Neural progenitor cell (in vitro differentiated cells): ENCODE measurements at places on chromosomes 6 and 20.

DNA sequence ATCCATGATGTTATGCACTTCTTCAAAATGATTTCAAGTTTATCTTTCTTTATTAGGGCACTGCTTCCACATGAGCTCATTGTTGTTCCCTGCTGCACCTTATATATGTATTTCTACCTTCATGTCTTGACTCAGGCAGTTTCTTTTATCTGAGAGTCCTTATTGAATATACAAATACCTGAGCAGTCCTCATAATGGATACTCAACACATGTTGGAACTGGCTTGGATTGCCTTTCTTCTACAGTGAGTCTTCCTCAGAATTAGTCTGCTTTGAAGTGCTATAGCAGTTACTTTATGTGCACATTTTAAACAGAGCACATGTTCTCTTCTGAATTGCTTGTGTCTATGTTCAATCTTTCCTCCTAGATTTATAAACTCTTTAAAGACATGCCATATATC, 45.3 kb upstream of the LOC128125822 start:
- no peak for DNase-seq

GRCh38 chr6:33620856-33621710, at the start of gene ITPR3:
TSS of gene ITPR3 (plus strand) at chr6:33621322. CDS start at chr6:33621603, 281 bp downstream.
- DNase-seq = peak; percentile 57

DNA sequence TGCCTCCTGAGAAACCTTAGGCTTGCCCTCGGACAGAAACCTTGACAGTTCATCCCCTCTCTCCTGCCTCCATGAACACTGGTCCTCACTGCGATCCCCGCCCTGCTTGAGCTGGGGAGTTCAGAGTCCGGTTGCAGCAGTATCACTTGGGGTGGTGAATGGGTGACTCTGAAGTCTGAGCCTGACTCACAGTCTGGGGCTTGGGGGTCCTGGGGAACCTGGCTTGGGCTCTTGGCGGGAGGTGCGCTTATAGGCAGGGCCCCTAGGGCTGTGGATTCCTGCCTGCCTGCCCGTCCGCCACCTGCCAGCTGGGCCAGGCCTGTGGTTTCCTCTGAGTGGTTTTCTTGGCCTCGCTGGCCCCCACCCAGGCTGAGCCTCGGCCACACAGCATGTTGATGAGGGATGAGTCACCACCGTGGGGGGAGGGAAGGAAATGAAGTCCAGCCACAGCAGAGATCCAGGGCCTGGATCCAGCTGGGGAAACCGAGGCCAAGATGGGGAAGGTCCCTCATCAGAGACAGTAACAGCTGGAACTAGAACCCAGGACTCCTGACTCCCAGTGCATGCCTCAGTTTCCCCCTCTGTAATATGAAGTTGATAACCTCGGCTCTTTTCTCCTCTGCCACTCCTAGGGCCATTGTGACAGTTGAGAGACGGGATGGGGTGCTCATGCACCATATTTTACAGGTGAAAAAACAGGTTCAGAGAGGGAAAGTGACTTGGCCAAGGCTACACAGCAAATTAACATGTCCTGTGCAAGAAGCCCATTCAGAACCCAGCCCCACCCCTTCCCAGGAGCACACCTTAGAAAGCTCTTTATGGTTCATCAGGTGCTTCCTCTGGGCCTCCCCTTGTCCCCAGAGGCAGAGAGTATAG, 9.2 kb downstream of the FOXS1 start:
- DNase-seq = no peak

DNA sequence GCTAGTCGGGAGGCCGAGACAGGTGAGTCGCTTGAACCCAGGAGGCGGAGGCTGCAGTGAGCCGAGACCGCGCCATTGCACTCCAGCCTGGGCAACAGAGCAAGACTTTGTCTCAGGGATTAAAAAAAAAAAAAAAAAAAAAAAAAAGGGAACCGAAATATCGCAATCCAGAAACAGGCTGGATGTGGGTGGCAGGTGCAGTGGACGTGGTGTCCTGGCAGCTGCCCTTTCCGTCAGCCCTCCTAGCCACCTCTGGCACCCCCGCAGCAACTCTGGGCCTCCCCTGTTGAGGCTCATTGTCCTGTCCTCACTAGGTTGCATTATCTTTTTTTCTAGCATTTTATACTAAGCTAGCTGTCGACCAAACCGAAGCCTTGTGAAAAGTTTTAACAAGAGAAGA, 113.5 kb downstream of the DTNBP1 start:
- DNase-seq = no peak

GRCh38 chr6:2630891-2631571, 119.7 kb downstream of the MYLK4 start:
- no peak for DNase-seq

- DNase-seq = no peak
These were observed 2.7 kb upstream of the C6orf163 start for GRCh38 chr6:87341899-87342298.

DNA sequence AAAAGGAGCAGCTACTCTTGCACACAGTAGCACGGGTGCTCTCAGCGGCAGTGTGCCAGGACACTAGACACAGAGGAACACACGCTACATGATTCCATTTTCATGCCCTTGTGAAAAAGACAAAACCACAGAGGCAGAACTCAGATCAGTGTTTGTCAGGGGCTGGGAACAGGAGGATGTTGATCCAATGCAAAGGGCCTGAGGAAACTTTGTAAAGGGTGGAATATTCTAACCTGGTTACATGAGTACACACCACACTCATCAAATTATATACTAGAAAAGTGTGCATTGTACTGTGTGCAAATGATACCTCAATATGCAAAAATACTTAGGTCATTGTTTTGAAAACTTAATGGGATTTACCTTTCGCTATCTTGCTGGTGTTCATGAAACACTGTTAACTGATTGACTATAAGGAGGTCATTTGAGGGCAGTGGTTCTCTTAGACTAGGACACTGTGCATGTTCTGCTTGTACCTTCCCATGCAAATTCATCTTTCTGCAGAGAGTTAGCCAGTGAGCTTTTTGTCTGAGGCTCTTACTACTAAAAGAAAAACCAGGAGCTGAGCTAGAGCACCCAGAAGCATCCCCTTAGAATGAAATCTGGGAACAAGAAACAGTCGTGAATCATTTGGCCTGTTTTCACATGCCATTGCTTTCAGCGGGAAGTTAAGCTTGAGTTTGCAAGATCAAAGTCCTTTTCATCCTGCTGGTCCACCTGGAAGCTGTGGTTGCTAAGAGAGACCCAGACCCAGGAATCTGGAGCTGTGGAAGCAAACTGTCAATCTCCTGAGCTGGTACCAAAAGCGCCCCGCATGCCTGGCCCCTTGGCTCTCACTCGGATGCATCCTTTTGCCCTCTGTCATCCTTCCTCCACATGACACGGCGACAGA, 204.8 kb downstream of the TTLL2 start:
- DNase-seq = no peak

DNA sequence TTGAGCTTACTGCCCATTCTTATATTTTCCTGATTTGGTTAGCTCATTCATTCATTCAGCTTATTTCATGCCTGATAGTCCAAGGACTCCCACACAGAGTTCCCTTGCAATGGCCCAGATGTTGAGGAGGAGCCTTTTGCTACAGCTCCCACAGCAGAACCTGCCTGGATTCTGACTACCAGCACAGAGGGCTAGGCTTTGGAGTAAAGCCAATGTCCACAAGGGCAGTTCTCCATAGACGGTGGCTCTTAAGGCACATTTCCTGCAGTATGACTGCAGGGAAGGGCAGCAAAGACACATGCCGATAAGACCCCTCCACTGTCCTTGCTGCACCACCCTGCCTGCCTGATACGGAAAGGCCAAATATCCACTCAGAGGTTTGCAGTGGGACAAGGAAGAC, 112.3 kb upstream of the SYNDIG1 start:
- DNase-seq = no peak

- no peak for DNase-seq
These were observed 47.9 kb downstream of the CD2AP start for GRCh38 chr6:47525330-47526057.

DNA sequence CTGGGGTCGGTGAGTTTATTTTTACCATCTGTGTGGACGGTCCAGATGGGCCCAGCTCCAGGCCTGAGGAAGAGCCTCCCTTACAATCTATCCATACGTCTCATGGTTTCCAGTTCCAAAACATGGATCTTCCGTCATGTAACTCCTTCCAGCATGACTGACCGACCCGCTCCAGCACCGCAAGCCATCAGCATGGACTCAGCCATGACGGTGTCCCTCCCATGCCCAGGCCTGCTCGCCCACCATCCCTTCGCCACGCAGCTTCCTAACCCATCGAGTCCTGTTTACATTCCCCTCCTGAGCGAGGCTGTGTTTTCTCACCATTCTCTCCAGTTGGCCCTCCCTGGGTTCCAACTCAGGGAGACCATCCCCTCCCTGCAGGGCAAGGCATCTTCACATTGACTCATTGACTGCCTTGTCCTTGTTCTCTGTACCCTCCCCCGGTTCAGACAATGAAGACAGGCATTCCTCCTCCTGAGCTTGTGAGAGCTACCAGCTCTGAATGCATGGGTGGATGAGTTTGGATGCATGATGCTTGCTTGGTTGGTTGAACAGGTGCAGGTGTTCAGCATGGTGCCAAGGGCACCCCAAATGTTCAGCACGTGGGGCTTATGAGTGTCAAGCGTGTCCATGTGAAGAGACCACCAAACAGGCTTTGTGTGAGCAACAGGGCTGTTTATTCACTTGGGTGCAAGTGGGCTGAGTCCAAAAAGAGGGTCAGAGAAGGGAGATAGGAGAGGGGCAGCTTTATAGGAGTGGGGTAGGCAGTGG, 235.8 kb downstream of the SMOC2 start:
- DNase-seq = no peak

DNA sequence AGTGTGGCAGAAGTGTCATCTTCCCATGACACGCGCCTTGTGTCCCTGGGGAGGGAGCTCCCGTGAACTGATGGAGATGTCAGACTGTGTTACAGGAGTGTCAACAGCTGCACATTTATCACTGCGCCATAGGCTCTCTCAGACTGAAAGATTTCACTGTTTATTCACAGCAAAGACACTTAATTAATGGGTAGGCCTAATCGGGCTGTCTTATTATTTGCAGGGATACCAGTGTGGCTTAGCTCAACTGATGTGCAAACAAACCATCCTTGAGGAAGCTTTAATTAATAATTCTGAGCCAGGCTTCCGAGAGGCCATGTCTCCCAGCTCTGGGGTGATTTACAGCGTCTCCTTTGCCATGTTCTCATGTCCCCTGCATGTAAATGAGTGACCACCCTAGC, 771.0 kb downstream of the QKI start:
- no peak for DNase-seq

DNA sequence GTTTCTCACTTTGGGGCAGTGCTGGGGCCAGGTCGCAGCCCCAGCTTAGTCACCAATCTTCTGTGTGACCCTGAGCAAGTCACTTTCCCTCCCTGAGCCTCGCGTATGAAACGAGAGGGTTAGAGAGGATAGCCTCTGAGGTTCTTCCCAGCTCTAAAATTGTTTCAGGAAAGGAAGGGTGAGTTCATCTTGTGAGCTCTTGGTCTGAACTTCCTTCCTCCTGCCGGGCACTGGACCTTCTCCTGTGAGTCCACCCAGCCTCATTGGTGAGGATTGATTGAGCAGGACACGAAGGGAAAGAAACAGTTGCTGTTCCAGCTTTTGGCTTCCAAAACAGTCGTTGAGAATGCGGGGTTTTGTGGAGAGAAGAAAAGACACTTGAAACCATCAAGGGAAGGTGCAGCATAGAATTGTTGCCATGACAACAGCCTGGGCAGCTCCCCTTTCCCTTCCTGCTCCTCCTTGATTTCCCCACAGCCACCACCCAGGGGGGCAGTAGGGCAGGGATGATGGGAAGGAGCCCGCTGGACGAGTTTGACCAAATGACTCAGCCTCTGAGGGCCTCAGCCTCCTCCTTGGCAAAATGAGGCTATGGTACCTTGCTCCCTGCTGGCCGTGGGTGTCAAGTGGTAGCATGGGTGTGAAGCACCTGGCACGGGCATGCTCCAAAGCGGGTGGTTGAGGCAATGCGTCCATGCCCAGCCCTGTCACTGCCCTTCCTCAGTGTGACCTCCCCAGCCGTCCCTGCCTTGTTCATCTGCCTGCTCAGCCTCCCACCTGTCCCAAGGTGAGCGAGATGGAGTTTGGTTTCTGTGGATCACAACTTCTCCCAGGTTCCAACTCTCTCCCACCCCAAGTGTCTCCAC, 107.8 kb downstream of the CDC5L start:
- DNase-seq = peak; percentile 26

- DNase-seq = peak; percentile 89
These were observed 44.8 kb upstream of the SLC2A12 start for GRCh38 chr6:134097114-134097707.

GRCh38 chr6:45072673-45073072, 255.5 kb upstream of the RUNX2 start:
- DNase-seq = no peak

GRCh38 chr6:144893680-144894151, 608.6 kb downstream of the UTRN start:
- no peak for DNase-seq

- DNase-seq = peak; percentile 46
These were observed 808 bp downstream of the ULBP1 start for GRCh38 chr6:149964308-149965193.

DNA sequence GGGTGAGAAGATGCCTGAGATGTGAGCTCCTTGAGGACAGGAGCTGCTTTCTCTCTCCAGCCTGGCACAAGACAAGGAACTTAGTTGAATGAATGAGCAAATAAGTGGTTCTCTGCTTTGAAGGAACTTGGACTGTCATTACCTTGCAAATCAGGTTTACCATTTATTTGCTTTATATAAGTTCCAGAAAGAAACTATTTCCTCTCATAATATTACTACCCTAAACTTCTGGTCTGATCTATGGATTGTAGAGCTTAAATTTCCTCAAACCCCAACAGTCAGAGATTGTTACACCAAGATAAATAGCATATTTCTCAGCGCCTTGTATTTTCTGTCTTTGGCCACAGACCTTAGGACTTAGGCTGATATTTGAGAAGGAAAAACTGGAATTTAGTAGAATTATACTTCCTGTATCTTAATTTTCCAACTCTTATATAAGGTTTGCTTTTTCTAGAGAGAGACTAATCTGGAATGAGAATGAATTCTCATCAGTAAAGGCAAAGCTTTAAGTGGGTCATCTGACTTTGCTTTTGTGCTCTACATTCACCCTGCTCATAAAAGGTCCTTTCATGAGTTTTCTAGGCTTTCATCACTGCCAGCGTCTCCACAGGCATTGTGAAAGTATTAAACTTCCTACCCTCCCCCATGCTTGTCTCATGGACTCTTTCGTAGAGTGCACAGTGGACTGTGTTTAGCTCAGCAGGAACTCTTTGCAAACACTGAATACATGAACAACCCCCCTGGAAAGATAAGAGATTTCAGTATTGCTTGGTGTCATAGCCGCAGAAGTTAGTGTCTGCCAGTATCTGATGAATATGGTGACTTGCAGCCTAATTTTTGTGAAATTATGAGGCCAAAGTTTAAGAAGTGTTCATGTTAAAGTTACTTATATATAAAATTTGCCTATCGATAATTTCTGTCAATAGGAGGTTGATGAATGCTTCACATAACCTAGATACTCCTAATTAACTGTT, 74.0 kb downstream of the PTPRA start:
- peak; percentile 80 for DNase-seq

GRCh38 chr6:85775883-85776282, 133.2 kb upstream of the SYNCRIP start:
- no peak for DNase-seq

GRCh38 chr6:166598441-166599138, 12.1 kb upstream of the RAMACL start:
- DNase-seq = no peak
